Stimulated activated CD4-positive, alpha-beta T cell treated with anti-CD3 and anti-CD28 coated beads, Interleukin-1b, Interleukin-23, amount 100 ng/mL, for 1 hour (primary cell): ENCODE measurements at places on chromosomes 6 and 20.

DNA sequence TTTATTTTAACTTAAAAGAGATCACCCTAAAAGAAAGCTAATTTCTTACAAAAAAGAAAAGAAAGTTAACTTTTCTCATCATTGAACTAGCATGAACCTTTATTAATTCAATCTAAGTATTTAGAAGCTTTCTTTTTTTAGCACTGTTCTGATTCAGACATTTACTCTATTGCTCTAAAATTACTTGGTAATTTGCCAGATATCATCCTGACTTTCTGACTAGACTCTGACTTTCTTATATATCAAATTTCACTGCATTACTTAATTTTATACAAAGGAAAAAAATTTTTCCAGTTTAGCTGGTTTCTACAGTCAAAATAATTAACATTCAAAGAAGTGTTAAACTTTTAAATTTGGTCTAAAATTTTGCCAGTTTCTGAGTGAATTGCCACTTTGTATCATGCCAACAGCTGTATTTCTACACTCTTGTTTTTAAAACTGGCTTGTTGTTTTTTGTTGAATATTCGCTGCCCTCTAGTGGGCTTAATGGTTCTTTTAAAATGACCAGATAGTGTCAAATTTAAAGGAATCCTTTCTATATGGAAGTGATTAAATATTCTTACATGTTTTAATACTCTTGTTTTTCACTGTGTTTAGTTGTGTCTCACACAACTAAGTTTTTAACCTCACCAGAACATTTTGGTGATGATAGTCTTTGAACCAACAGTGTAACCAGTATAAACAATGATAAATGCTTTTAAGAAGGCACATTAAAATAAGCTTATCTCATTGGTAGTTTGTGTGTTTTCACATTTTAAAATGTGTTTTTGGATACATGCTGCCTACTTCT lies 102.0 kb downstream of the POPDC3 start:
- DNase-seq = no peak

GRCh38 chr6:1390133-1390945 lies 963 bp downstream of the FOXF2 start:
- DNase-seq = no peak

DNA sequence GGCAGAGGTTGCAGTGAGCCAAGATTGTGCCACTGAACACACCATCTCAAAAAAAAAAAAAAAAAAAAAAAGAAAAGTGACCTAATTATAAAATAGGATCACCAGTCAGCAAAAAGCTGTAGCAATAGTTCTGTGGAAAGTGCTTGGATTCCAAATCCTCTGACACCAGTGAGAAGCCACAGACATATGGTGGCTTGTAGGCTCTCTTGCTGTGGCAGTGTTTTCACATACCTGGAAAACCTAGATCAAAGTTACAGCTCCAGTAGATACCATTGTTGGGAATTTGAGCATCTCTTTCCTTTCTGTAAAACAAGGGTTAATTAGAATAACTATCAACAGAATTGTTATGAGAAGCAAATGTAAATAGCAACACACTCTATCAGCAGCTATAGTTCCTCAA lies 4.1 kb downstream of the CCDC170 start:
- DNase-seq = no peak

- DNase-seq = no peak
These were observed 399.6 kb upstream of the SOX4 start for GRCh38 chr6:21193790-21194475.

DNA sequence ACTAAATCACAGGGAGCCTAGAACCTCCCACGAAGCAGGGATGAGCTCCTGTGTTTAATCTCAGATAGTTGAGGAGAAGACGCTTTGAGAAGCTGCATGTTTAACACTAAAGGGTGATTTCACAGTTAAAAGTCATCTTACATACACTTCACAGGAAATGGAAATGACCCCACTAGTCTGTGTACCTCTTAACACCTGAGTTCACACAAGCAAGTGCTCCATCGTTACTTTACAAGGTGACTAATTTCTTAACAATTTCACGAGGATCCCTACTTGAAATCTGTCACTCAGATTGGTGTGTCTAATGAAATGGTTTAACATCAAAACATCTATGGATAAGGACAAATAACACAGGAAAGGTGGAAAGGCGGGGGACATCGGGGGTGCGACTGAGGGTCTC lies 93.8 kb upstream of the RPS6KA2 start:
- DNase-seq = no peak

GRCh38 chr6:47366335-47366890 lies 56.7 kb upstream of the TNFRSF21 start:
- no peak for DNase-seq

DNA sequence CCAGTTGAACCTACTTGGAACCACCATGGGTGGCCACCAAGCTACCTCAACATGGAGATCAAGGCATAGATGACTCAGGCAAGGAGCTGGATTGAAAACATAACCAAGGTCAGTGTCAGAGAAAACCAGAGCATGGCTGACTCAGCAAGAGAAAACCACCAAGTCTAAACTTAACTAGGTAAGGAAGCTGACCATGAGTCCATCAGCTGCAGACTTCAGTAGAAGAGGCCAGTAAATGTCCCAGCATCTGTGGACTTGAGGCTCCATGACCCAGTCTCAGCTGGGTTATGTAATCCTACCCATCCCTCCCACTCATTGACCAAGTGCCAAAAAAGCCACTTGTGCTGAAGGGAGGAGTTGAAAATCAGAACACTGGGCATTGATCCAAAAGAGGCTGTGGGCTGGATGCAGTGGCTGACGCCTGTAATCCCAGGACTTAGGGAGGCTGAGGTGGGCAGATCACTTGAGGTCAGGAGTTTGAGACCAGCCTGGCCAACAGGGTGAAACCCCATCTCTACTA lies 93.7 kb upstream of the CBLN4 start:
- DNase-seq = no peak

GRCh38 chr6:71512256-71512655 lies 223.6 kb downstream of the OGFRL1 start:
- no peak for DNase-seq

- no peak for DNase-seq
These were observed 56.0 kb downstream of the SLC24A3 start for GRCh38 chr20:19268426-19268825.

DNA sequence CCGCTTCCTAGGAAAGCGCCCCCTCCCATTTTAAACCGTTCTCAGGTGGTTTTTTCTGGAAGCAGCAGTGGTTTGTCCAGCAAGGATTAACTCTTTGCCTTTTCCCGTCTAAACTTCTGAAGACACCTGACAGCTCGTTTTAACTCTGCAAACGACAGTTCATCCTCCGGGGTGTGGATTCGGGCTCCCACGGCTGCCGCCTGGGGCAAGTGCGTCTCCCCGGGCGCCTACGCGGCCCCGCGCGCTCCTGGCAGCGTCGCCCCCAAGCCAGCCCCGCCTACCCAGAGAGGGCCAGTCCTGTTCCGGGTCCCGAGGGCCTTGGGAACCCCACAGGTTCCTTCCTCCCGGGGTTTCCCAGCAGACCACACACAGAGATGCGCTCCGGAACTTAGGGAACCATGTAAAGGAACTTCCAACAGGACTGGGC lies 54.4 kb downstream of the PRR18 start:
- DNase-seq = no peak

DNA sequence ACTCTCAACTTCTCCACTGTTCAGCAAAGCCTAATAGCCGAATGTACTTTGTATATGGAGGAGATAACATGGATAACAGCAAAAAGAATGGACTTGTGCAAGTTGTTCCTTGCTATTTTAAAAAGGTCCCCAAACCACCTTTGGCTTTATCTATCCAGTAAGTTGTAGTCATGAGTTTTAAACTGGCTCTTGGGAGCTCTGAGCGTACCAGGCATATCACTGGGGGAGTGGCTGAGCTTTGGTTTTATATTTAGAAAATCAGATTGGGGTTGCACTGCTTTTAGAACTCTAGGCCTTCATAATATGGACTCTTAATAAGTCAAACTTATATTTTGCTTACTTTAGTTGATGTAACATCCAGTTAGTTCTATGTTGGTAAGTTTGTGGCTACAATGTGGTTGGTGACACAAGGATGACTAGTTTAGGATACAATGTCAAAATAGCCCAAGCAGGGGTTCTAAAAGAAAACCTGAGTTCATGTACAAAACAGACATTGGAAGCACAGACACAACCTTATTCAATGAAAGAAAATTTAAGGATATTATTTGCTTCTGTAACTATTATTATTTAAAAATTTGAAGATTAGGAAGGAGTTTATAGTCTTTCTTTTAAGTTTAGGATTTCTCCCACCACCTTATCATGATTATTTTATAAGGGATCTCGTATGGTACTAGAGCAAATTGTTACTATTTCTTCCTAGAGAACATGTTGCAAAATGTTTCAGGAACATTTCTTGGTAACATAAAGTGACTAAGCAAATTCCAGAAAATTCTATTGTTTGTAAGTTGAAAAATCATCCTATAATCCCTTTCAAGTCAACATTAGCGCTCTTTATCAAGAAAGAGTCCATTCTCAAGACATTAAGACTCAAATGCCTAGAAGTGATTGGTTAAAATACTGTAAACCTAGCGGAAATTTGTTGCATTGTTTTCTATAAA lies 165.8 kb upstream of the SUPT3H start:
- DNase-seq = no peak

DNA sequence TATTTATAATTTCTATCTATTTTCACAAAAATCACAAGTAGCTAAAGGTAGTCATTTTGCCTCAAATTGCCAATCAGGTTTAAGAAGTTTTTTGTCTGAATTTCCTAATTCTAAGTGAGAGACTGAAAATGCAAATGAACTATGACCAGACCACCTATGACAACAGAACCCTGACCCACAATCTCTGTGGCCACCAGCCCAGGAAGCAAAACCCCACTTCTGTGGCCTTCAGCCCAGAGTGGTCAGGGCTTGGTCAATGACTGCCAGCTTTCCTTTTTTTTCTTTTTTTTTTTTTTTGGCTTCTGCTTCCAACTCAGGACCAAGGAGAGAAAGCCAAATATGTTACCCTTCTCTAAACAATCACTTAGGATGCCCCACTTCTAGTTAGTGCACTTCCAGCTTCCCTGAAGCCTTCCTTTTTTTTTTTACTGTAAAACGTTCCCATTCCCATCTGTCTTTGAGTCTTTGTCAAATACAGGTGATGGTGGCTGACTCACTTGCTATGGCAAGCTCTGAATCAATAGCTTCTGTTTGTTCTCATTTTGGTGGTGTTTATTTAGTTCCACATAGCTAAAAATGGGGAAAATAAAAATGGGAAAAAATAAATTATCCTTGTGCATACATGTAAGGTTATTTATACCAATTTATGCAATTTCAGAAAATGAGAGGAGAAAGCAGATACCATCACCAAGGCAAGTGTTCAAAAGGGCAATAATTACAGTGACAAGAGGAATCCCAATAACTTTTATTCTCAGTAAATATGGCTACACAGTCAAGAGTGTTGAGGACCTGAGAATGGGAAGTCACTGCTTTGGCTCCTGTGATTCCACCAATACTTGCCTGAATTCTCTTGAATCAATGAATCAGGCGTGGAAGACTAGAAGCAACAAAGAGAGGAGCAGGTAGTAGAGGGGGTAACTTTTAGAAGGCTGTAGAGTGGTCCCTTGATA lies 170.3 kb upstream of the PDE7B start:
- no peak for DNase-seq

DNA sequence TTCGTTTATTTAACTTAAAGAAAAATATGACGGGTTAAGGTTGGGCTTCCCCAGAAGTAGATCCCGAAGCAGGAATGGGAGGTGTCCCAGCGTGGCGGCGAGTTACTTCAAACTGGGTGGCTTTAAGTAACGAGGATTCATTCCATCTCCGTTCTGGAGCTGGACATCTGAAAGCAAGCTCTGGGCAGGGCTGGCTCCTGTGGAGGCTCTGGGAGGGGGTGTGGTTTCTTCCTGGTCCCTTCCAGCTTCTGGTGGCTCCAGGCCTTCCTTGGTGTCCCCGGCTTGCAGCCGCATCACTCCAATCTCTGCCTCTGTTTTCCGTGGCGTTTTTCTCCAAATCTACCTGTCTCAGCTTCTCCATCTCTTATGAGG lies 47.3 kb upstream of the BHLHE23 start:
- DNase-seq = no peak

GRCh38 chr6:169962604-169963469 lies 211.4 kb downstream of the ERMARD start:
- DNase-seq = no peak

GRCh38 chr6:15629487-15629886 lies 33.3 kb downstream of the DTNBP1 start:
- no peak for DNase-seq

DNA sequence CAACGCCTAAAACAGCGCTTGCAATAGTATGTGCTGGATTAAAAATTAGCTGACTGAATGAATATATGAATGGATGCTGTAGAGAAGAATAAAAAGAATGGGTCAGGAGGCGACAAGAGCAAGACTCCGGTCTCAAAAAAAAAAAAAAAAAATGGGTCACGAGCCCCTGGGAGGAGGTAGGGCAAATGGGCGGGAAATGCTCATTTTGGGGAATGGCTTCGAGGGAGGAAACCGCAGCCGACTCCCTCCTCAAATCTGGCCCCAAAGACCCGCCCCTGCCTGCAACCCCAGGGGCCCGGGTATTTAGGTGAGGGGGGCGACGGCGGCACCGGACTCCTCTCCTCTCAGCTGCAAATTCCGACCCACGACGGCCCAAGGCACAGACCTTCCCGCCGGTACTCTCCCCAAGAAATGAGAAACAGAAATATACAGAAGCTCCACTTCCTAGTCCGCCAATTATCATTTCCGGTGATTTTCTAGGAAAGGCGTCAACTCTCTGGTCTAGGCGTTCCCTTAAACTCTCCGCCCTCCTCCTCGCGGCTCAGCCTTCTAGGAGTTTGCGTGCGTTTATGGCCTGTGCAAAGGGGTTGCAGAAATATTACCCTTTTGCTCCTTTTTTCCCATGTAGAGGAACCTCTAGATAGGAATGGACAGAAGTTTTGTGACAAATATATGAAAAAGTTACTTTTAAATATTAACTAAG lies at the start of gene ZNF311:
TSS of gene ZNF311 (minus strand) at position 133 of the 703 bp plus-strand sequence. CDS start 1,361 bp downstream, outside the sequence.
- DNase-seq = no peak

GRCh38 chr20:62668441-62669027 lies 26.2 kb downstream of the SLCO4A1 start:
- peak; percentile 16 for DNase-seq

GRCh38 chr6:4313044-4313686 lies 177.8 kb upstream of the ECI2 start:
- no peak for DNase-seq

- no peak for DNase-seq
These were observed 124.6 kb downstream of the WDR27 start for GRCh38 chr6:169577236-169577635.

- DNase-seq = no peak
These were observed 4.9 kb upstream of the SUMO4 start for GRCh38 chr6:149395185-149395584.
